ENCODE measurements at places on chromosomes 13 and 19.

GRCh38 chr19:54029930-54030490 is 33.7 kb downstream of the VSTM1 start:
- peak; percentile 21 for DNase-seq

- DNase-seq: no peak
Observed at GRCh38 chr19:3862826-3863500, 5.9 kb downstream of the ZFR2 start.

GRCh38 chr19:13164343-13165161 is 14.3 kb downstream of the IER2 start:
- DNase-seq: no peak

GRCh38 chr13:71865874-71866334 is 1.1 kb downstream of the DACH1 start:
- no peak for DNase-seq

GRCh38 chr13:46352805-46353204 is 34.2 kb downstream of the RUBCNL start:
- DNase-seq: no peak

GRCh38 chr19:31418692-31419430 is 69.6 kb upstream of the TSHZ3 start:
- DNase-seq: no peak

- peak; percentile 43 for DNase-seq
Observed at GRCh38 chr19:17555929-17556813, 722 bp downstream of the COLGALT1 start.

DNA sequence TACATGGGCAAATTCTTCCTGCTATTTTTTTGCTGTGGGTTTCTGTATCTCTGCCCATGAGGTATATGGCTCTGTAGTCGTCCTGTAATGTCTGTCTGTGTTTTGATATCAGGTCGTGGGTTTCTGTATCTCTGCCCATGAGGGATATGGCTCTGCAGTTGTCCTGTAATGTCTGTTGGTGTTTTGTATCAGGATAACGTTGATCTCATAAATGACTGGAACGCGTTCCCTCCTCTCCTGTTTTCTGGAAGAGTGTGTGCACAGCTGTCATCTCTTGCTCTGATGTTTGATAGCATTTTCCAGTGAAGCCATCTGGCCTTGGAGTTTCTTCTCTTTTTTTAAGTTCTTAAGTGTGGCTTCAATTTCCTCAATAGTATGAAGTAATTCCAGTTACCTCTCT is 57.2 kb downstream of the SOX1 start:
- no peak for DNase-seq

DNA sequence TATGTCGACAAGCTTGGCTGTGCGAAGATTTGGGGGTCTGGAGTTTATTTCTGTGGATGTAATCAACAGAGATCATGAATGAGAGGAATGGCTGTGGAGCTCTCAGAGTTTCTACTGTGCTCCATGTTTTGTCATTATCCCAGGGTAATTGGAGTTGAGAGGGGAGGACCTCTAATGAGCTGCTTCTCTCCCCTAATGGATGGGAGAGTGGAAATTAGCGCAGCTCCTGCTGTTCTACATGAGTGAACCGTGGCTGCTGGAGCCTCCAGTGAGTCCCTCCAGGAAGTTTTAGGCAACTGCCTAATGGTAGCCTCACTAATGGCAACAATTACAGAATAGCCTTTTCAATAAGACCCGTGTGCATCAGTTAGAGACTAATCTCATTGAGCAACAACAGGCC is 31.3 kb upstream of the FGF9 start:
- no peak for DNase-seq

- no peak for DNase-seq
Observed at GRCh38 chr13:101065329-101065728, 351.0 kb downstream of the NALCN start.

GRCh38 chr19:45939792-45940514 is 25.4 kb upstream of the NANOS2 start:
- DNase-seq: no peak

DNA sequence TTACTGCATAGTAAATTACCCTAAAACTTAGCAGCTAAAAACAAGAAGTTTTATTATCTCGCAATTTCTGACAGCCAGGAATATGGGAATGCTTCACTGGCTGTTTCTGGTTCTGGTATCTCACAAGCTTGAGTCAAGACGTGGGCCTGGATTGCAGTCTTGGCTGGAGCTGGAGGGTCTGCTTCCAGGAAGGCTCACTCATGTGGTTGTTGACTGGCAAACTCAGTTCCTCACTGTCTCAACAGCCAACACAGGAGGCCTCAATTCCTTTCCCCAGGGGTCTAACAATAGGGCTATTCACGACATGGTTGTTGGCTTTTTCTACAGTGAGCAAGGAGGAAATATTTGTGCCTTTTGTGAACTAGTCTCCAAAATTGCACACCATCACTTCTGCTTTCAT is 146.3 kb downstream of the GPC5 start:
- DNase-seq: no peak

DNA sequence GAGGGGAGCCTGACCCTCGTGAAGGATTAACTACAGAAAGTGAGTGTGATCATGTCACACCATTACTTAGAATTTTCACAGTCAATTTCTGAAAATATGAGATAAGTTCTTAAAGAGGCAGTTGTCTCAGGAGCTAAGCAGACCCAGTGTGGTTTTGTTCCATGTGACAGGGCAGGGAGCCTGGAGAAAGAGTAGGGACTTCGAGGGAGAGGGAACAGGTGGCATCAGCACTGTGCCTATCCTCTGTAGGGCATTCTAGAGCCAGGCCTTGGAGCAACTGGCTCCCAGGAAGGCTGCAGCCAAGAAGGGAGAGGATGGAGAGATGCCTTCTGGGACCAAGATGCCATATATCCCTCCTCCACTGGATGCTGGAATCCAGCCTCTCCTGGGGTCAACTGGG is 183.0 kb downstream of the TSHZ3 start:
- DNase-seq: no peak

GRCh38 chr19:36125557-36125956 is 10.3 kb downstream of the TBCB start:
- no peak for DNase-seq

GRCh38 chr13:71597150-71597549 is 269.9 kb downstream of the DACH1 start:
- DNase-seq: no peak

GRCh38 chr13:113410472-113411201 is 42.7 kb downstream of the ADPRHL1 start:
- DNase-seq: no peak

DNA sequence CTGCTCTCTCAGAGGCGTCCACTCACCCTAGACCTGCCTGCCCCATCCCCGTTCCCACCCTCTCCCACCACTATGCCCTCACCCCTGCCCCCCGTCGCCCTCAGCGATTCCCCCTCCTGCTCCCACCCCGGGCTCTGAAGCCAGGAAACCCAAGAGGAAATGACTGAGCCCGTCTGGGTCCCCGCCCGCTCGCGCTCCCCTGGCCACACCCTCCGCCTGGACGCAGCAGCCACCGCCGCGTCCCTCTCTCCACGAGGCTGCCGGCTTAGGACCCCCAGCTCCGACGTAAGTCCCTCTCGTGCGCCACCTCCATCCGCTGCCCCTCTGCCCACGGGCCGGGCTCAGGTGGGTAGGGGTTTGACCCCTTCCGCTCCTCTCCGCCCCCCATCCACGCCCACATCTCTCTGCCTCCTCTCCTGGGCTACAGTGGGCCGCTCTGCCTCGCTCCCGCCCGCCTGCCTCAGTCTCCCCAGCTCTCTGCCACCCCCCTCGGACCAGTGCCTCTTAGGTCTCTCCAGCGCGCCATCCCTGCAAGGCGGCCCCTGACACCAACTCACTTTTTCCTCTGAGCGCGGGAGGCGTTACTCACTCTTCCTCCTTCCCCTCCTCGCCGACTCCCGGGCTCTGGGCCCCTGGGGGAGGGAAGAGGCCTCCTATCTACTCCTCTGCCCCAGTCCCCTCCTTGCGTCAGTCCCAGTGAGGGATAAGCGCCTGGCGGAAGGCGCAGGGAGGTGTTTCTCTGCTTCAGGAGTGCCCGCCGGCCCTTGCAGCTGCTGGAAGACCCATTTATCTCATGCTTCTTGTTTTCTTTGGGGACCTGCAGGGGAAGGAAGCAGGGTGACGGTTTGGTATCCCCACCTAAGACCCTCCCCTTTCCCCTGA is at the start of gene FXYD5:
Gene FXYD5 (plus strand): TSS at position 211 of the 882 bp plus-strand sequence. CDS start 816 bp downstream, outside the sequence.
- peak; percentile 51 for DNase-seq

GRCh38 chr13:73287831-73288230 is 229.0 kb downstream of the KLF5 start:
- no peak for DNase-seq

DNA sequence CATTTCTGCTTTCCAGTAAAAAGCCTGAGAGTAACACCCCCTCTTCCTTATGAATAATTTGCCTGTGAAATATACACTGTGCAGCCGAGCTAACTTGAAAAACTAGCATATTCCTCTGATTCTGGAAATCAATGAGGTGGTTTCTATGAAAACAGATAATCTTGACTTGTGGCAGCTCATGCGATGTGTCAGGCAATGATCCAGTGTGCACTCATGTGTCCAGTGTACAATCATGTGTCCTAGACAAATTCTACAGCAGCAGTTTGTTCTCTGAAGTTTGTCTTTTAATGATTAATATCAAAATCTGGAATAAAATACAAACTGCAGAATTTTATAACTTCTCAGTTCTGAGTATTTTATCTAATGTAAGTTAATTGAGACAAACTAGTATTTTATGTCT is 2213.9 kb upstream of the PCDH20 start:
- DNase-seq: no peak

DNA sequence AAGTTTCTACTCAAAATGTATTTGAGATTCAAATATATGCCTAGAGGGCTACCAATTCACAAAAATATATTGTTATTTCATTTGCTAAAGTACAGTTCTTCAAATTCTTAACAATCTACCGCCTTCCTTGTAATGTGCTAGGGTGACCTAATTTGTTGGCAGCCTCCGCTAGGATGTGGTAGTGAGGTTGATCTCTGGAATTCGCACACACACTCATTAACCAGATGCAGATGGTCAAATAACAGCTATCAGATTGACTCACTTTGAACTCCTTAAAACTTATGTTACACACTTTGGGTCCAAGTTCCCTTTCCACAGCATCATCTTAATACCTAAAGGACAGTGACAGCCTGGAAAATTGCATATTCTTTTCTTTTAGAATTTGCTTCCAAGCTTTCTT is 367.3 kb downstream of the DCT start:
- DNase-seq: no peak

- DNase-seq: no peak
Observed at GRCh38 chr19:1757468-1758230, 4.3 kb downstream of the ONECUT3 start.

DNA sequence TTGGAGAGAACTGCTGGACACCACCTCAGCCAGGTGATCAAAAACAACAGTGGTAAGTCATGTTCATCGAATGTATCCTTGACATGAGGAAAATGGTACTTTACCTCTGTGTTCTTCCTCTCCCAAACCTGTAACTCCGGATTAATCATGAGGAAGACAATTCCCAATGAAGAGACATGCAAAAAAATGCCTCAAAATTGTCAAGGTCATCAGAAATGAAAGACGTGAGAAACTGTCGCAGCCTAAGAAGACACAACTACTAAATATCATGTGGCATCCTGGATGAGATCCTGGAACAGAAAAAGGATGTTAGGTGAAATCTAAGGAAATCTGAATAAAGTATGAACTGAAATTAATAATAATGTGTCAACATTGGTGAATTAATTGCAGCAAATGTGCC is 178.4 kb downstream of the LACC1 start:
- DNase-seq: no peak

- no peak for DNase-seq
Observed at GRCh38 chr19:18768046-18768771, 22.9 kb downstream of the COMP start.

DNA sequence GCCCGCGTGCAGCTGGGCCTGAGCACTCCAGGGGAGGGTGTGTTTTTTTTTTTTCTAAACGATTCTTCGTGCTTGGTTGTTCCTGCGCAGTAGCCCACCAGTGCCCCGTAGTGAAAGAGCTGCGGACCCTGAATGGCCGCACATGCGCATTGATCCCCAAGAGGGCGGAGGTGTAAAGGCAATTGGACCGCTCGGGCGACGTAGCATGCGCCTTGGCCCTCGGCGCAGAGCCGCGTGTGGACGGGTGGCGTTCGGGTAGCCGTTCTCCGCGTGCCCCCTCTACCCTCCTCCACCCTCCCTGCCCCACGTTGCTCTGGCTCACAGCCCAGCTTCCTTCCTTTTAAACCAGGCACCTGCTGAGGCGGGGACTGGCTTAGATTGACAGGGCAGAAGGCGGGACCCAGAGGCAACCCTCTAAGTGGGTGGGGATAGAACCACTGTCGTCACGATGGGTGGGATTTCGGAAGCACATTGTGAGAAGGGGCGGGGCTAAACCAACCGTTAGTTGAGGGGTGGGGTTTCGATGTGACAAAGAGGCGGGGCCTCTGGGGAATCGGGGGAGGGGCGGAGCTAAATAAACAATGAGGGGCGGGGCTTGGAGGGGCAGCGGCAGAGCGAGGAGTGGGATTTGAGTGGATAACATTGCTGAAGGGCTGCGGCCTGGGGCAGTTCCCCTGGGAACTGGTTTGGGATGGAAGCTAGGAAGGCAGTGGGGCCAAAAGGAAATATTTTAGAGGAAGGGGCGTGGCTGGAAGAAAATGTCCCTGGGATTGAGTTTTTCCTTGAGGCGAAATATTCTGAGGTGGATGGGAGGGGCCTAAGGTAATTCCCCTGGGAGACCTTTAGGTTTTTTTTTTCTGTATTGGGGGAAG is 543 bp upstream of the NUP62 start:
- DNase-seq: peak; percentile 95

GRCh38 chr13:91326146-91326545 is 21.3 kb upstream of the MIR17HG start:
- no peak for DNase-seq

DNA sequence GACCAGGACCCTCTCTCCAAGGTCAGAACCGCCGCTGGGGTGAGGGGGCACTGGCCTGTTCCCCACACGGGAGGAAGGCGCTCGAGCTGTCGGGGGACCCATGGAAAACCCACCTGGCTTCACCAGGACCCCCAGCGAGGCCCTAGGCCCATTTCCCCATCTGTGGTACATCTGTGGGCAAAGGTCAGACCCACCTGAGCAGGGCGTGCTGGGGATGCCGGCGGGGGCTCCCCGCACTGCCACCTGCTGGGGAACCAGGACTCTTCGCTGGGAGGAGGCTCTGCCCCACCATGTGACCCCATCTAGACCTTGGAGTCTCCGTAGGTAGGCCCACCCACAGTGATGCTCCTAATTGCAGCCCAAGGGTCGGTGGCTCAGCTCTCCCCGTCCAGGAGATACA is 511 bp downstream of the WDR88 start:
- DNase-seq: no peak

DNA sequence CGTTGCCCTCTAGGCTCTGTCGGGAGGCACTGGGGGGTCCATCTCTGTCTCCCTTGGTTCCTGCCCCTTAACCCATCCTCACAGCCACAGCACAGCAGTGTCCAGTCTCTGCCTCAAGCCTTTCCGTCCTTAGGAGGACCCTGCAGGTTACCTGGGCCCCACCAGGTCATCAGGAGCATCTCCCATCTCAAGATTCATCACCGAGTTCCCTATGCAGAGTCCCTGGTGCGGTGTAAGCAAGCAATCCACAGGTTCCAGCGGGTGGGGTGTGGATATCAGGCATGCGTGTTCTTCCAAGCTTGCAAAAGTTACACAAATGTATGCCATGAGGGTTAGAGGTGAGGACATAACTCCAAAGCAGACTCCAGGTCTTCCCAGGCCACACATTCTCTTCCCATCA is 20.9 kb upstream of the GAS6 start:
- DNase-seq: no peak

Measured in MM.1S (cell line).